ENCODE measurements at places on chromosomes 11 and 22.

DNA sequence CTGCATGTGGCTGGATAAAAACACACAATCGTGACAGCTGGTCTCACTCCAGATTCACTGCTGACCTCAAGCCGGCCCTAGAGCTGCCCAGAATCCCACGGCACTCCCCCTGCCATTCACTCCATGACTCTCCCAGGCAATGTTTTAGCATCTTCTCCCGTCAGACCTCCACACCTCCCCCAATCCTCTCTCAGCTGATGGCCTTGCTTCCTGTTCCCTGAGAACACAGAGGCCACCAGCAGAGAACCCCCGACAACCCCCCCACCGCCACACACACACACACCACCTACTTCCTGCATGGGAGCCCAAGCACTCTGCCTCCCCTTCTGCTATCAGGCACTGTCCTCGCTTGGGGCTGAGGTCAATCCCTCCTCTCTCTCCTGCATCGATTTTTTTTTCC is 9.3 kb downstream of the TNKS1BP1 start:
- DNase-seq: no peak

DNA sequence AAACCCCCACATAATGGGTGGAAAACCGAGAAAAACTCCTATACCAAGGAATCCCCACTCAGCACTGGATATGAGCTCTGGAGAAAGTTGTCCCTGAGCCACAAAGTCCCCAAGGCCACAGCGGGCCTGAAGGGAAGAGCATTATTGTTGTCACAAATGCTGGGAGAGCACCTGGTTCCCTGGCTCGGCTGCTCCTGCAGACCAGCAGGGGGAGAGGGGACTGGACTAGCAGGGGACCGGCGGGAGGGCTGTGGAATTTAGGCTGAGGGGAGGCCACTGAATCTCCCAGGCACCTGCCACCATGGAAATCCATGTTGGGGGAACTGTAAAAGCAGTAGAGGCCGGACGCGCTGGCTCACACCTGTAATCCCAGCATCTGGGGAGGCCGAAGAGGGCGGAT is 7.0 kb downstream of the PC start:
- no peak for DNase-seq

- DNase-seq: no peak
Measured at GRCh38 chr22:46054091-46055073, 77.4 kb upstream of the WNT7B start.

GRCh38 chr11:92251980-92252379 is 27.4 kb downstream of the FAT3 start:
- DNase-seq: no peak

DNA sequence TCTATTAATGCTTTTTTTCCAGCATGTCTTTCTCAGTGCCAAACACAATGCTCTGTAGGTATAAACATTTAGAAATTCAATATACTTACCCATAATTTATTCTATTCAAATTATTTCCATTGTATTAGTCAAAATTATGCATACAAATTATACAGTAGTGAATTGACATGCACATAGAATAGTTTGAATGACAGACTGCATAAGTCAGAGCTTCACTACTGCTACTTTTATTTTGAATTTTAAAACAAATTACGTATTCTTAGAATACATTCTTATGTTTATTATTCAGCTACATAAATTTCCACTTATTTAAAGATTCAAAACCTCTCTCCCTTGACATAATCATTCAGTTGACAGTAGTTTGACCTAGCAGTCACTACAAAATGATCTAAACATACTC is 808.0 kb upstream of the CCDC179 start:
- no peak for DNase-seq

- no peak for DNase-seq
Measured at GRCh38 chr11:80473562-80473961, 1032.7 kb upstream of the TENM4 start.

DNA sequence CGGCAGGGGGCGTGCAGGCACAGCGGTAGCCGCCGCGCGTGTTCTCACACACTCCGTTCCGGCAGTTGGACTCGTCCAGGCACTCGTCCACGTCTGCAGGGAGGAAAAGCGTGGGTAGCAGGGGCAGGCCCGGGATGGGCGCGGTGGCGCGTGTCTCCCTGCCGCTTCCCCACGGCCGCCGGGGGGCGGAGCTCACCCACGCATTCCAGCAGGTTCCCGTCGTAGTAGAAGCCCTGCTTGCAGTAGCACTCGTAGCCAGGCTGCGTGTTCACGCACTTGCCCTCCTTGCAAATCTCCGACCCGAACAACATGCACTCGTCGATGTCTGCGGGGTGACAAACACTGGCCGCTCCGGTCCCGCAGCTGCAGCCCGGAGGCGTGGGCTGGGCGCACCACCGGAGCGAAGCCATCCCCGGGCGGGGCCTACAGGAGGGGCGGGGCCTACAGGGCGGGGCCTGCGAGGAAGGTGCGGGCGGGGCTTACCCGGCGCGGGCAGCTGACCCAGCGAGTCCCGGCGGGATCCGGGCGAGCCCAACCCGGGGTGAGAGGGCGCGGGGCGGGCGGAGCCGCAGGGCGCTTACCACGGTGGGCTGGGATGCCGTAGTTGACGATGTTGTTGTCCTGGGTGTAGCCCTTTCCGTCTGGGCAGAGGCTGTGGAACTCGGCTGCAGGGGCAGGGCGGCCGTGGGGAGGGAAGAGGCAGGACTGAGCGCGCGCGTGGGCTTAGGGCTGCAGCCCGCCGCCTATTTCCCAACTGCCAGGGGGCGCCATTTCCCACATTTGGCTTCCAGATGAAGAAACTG is 15.6 kb downstream of the SCYL1 start:
- DNase-seq: peak; percentile 79

GRCh38 chr22:26225207-26225606 is 55.9 kb downstream of the SEZ6L start:
- DNase-seq: no peak

DNA sequence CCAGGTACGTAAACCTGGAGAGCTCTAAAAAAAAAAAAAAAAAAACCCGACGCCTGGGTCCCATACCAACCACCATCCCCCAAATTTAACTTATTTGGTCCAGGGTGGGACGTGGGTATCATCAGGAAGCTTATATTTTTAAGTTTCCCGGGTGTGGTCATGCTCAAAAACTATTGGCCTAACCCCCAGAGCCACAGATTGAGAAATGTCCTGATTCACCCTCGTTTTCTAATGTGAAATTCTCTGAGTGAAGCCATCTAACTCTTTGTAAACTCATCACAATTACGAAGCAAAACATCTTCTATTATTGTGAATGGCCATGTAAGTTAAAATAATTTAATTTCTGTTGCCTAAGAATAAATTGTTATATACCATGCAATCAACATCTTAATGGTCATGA is 29.6 kb downstream of the PAK1 start:
- DNase-seq: no peak

GRCh38 chr11:45930951-45931570 is 8.6 kb downstream of the LARGE2 start:
- no peak for DNase-seq

- no peak for DNase-seq
Measured at GRCh38 chr22:48627203-48627602, 1200.5 kb downstream of the BRD1 start.

GRCh38 chr11:33531743-33532181 is 168.9 kb downstream of the C11orf91 start:
- no peak for DNase-seq

GRCh38 chr11:26710489-26710888 is 11.4 kb downstream of the SLC5A12 start:
- no peak for DNase-seq

DNA sequence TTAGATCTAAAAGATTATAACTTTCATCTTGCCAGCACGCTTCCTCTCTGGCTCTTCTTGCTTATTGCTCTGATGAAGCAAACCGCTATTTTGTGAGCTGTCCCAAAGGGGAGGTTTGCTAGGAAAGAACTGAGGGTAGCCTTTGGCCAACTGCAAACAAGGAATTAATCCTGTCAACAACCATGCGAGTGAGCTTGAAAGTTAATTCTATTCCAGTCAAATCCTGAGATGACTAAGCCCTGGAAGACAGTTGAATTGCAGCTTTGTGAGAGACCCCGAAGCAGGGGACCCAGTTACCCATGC is 10.3 kb upstream of the RNF141 start:
- DNase-seq: no peak

DNA sequence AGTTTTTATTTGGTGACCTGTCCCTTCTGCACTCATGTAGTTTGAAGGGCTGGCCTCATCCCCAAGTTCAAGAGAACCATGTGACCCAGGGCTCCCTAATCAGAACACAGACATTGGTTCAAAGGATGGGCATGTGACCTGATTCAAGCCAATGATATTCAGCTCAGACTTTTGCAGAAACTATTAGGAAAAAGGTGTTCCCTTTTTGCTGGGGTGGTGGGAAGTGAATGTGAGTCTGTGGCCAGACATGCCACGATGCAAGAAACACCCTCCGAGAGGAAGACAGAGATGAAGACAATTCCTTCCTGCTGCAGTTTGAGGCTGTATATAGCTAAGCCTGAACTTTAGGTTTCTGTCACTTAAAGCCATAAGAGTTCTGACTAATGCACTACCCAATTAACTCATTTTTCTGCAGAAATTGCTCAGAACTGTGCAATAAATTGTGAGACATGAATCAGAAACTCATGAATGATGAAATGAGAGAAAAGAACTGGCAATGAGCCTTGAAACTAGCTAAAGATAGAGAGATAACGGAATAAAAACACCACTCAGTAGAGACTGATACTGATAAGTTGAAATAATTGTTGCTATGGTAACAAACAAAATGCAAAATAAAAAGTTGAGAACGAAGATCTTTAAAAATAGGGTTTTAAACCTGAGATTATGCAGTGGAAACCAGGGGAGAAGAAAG is 9.2 kb upstream of the MAPK1 start:
- no peak for DNase-seq

GRCh38 chr11:45909594-45910475 is 2.8 kb upstream of the FREY1 start:
- no peak for DNase-seq

- DNase-seq: peak; percentile 55
Measured at GRCh38 chr22:24427500-24428164, at the start of gene ADORA2A. TSS of gene ADORA2A (plus strand) at chr22:24427599. CDS start at chr22:24433405, 5,806 bp downstream.

- DNase-seq: peak; percentile 40
Measured at GRCh38 chr22:50599816-50600455, 657 bp upstream of the MAPK8IP2 start.

- DNase-seq: no peak
Measured at GRCh38 chr11:28919194-28919593, 811.0 kb downstream of the METTL15 start.

- DNase-seq: no peak
Measured at GRCh38 chr22:17853073-17853472, 78.8 kb upstream of the BID start.

GRCh38 chr11:36750349-36750748 is 152.3 kb upstream of the RAG2 start:
- no peak for DNase-seq
